ENCODE measurements at places on chromosomes 4 and X.

DNA sequence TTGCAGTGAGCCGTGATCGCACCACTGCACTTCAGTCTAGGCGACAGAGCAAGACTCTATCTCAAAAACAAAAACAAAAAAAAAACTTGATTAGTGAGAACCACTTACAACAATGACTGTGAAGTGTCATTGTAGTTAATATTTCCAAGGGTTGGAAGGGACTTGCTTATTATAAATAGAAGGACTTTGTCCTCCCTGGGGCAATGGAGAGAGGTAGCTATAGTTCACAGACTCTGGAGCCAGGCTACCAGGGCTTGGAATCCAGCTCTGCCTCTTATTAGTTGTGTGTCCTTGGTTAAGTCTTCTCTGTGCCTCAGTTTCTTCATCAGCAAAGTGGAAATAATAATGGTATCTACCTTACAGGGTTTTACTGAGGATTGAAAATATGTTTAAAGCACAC is 51.6 kb downstream of the TMEM150C start:
- no peak for DNase-seq

DNA sequence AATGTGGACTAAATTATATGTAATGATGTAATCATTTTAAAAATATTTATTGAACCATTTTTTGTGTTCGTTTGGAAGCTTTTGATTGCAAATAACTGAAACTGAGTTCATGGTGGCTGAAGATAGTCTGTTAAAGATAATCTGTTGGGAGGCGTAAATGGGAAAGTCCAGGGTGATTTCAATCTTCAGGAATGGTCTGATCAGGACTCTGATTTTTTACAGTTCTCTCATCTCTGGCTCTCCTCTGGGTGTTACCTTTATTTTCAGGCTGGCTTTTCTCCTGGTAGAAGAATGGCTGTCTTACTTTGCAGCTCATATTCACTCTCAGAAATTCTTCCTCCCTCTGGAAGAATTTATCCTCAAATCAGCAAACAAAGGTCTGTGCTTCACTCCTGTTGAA is 199.0 kb upstream of the LEF1 start:
- no peak for DNase-seq

- DNase-seq = no peak
These were observed 51.1 kb downstream of the TMEM156 start for GRCh38 chr4:38980903-38981676.

DNA sequence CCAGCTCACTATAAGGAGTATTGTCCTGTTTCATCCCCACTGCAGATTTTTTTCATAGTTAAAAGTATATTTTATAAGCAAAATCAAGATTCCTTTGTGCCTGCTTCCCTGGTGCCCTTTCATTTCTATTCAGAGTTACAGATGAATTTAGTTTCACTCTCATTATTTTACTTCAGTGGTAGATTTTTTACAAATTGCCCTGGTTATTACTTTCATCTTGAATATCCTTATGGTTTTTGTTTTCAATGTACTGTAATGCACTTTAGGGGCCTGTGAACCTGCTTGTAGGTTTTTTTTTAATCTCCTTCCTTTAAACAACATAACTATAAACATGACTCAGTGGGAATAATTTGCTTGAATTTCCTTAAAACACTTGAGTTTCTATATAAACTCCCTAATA is 126.8 kb downstream of the GPR143 start:
- DNase-seq = no peak

DNA sequence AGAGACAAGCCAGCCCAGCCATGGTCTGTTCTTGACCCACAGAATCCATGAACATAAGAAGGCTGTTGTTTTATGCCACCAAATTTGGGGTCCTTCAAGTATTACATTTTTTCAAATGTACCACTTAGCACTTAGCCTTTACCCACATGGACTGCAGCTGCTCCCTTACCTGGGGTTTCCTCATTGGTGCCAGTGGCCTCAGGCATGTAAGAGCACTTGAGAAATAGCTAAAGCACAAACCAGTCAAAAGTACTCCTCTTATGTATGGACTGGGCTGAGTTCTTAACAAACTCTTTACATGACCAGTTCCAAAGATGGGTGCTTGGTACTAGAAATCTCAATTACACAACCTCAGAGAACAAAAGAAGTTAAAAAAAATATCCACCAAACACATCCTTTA is 77.6 kb upstream of the MAP3K15 start:
- DNase-seq = no peak

- DNase-seq = no peak
These were observed 216.7 kb upstream of the GALNT7 start for GRCh38 chr4:172951679-172952451.

- DNase-seq = no peak
These were observed 229.5 kb upstream of the ANXA3 start for GRCh38 chr4:78322032-78322431.

DNA sequence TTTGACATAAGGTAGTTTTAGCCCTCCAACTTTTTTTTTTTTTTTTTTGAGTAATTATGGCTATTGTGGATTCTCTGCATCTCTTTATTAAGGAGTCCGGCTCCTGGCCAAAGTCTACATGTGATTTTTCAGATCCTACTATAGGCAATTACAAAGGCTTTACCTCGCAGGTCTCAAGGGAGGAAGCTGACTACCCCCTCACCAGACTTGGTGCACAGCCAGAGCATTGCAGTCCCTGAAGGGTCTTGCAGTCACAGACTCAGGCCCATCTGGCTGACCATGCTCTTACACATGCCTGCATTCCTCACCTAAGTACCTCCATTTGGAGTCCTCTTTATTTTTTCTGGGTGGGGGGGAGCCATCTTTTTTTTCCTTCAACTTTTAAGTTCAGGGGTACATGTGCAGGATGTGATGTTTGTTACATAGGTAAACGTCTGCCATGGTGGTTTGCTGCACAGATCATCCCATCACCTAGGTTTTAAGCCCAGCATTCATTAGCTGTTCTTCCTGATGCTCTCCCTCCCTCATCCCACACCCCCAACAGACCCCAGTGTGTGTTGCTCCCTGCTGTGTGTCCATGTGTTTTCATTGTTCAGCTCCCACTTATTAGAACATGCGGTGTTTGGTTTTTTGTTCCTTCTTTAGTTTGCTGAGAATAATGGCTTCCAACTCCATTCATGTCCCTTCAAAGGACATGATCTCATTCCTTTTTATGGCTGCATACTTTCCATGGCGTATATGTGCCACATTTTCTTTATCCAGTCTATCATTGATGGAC is 88.4 kb upstream of the STIM2 start:
- DNase-seq = no peak

DNA sequence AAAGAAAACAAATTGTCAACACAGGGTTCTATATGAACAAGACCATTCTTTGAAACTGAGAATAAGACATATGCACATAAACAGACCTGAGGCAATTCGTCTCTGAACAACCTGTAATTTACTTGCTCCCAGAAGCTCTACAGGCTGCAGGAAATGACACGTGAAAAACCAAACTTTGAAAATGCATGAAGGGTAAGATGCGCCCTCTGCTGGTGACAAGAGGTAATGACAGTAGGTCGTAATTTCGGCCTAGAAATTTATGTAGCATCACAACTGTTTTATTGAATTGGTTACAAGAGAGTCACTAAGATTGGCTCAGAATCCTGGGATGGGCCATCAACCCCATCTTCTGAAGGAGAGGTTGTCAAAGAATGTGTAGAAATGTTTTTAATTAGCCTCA is 276.5 kb downstream of the PPP4R3C start:
- peak; percentile 3 for DNase-seq

DNA sequence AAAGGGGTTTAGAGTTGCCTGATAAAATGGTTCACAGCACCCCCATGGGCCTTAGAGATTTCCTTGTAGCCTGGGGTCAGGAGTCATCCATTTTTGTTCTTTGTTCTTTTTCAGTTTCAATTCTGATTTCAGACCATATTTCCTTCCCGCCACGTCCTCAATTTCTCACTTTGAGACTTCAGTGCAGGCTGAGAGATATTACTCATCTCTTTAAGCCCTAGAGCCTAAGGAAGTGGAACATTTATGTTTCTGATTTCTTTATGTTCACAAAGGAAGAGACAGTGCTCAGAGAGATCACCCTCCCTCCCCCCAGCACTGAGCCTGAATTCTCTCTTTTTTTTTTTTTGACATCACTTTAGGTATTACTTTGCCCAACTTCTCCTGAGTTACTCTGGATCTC is 56.3 kb downstream of the MSN start:
- DNase-seq = no peak

DNA sequence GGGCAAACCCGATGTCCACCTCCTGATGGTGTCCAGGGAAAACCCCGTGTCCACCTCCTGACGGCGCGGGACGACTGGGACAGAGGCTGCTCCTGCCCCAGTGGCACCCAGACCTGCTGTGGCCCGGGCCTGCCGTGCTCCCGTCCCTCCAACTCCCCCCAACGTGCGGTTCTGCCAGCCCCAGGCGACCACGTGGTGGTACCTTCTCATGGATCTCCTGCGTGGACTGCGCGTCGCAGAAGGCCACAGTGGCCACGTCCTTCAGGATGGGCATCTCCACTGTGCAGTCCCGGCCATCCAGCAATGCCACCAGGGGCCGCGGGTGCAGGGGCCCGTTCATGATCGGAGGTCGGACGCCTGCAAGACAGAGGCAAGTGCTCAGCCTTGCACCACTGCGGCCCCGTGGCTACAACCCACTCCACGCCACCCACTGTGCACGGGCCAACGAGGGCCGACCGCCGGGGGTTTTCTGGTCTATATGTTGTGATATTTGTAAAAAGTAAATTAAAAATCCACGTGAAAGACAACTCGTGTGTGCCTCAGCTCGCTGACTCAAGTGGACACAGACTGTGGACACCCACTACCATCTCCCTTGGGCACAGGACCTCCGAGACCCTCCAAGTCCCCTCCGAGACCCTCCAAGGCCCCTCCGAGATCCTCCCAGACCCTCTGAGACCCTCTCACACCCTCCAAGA is 10.8 kb downstream of the CTBP1 start:
- no peak for DNase-seq

- DNase-seq = no peak
These were observed 39.7 kb downstream of the AFF2 start for GRCh38 chrX:148540114-148540513.

GRCh38 chrX:103254921-103255493 is at the start of gene TCEAL8:
TCEAL8 (minus strand) TSS chrX:103255155; CDS start chrX:103253979, 1,176 bp downstream.
- peak; percentile 56 for DNase-seq

- no peak for DNase-seq
These were observed 130.7 kb upstream of the GPRIN3 start for GRCh38 chr4:89438102-89438831.

- no peak for DNase-seq
These were observed 121.0 kb upstream of the STOX2 start for GRCh38 chr4:183783991-183784553.

DNA sequence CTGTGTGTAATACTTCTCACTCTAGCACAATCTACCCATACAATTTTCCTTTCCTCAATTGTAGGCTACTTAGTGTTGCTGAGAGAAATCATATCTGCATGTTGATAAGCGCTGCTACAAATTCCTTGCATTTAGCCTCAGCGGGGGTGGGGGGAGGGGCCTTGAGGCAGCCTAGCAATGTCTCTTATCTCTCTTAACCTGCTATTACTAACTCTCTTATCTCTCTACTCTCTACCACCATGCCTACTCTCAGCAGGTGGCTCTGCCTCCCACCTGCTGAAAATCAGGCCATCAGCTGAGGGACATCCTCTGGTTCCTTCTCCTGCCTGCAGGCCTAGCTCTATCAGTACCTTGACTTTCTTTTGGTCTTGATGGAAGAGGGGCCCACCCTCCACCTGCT is 98.9 kb downstream of the GPR82 start:
- no peak for DNase-seq

- no peak for DNase-seq
These were observed 31.4 kb downstream of the HMX1 start for GRCh38 chr4:8840006-8840793.

GRCh38 chrX:40402831-40403533 is 177.8 kb upstream of the ATP6AP2 start:
- no peak for DNase-seq

DNA sequence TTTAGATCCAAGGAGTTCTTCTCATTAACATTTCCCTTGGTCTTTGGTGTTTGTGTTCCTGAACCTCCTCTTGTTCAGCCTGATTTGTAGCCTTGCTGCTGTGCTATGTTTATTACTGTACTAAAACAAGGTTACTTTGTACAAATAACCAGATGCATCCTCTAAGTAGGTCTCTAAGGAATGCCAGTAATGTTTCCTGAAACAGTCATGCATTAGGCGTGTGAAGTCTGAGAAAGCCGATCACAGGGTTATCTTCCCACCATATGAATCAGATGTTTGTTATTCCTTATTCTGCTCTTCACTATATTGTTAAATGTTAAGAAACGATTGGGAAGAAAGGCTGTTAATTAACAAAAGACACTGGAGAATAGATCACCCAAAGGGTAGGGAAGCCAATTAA is 66.9 kb downstream of the GALNTL6 start:
- peak; percentile 96 for DNase-seq

GRCh38 chr4:23890369-23891063 is 669 bp upstream of the PPARGC1A start:
- DNase-seq = no peak

DNA sequence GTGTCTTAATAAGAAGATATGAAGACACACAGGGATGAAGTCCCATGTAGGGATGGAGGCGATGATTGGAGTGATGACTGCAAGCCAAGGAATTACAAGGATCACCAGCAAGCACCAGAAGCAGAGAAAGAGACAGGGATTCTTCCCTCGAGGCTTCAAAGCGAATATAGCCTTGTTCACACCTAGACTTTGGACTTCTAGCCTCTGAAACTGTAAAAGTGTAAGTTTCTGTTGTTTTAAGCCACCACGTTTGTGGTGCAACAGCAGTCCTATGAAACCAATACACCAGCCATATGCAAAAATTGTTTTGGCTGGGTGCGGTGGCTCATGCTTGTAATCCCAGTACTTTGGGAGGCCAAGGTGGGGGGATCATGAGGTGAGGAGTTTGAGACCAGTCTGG is 9.8 kb upstream of the PDS5A start:
- no peak for DNase-seq

DNA sequence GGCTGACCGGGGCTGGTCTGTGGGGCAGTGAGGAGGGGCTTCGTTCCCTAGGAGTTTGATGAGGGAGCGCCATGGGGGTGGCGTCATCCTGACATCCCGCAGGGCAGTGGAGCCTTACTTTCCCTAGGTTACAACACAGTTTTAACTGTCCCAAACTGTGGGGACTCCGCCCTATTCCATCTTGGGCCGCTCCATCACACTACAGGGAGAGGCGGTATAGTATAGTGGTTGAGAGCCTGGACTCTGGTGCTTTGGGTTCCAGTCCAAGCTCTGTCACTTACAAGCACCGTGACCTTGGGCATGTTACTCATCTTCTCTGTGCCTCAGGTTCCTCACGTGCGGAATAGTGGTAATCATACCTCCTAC is 44.2 kb downstream of the ZNF185 start:
- no peak for DNase-seq

DNA sequence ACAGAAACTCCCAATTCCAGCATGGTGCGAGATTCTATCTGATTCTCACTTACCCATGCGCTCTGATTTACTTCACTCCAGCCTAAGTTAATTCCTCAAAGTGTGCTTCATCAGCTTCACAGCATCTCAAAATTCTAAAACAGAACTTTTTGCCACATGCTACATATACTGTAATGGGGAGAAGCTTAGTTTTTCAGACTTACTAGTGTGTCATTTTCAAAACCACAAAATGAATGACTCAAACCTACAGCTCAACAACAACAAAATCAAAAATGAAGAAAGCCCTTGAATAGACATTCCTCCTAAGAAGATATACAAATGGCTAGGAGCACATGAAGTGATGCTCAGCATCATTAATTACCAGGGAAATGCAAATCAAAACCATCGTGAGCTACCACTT is 14.9 kb downstream of the IRF2 start:
- no peak for DNase-seq
